ENCODE measurements at places on chromosomes 7 and 10.

DNA sequence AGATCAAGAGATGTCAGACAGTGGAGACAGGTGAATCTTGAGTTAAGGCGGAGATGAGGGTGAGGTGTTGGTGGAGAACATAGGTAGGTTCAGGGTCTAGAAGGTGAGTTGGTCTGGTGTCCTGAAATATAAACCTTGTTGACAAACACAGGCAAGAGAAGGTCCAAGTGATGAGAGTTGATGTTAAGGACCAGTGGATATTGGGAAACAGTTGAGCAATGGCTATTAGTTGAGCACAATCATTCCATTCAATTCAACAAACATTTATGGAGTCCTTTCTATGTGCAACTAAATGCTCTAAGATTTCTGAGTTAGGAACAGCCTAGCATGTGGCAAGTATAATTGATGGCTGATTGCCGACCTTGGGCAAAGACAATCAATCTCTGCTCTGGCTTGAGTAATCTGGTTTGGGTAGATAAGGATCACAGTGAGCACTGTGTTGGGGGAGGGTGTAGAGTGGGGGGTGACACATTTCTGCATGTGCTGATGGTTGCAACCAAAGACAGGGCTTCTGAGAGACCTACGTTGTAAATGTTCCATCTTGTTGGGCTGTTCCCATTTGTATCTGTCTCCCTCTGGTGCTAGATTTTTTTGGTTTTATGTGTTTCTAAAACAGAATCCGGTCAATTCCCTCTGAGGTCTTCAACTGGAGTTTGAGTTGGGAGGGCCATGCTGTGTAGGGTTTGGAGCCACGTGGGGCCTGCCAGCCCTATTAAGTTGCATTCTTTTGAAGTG is 201.1 kb downstream of the BAMBI start:
- no peak for DNase-seq

DNA sequence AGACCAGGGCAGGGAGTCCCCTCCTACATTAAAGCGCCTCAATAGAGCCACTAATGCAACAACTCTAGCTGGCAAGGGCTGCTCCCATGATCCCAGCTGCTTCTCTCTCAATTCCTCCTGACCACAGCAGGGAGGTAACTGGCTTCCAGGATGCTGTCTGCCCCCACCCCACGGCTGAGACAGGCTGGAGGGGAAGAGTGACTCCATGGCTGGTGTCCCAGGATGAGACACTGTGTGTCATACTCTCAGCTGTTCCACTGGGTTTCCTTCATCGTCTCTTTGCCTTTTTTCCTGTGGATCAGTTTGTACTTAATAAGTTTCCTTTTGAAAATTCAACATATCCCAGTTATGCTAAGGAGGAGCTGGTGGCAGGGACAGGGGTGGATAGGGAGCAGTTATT is 27.7 kb upstream of the MYH16 start:
- DNase-seq, result no peak

- no peak for DNase-seq
Measured at GRCh38 chr7:65448816-65449504, 75.3 kb downstream of the ZNF92 start.

DNA sequence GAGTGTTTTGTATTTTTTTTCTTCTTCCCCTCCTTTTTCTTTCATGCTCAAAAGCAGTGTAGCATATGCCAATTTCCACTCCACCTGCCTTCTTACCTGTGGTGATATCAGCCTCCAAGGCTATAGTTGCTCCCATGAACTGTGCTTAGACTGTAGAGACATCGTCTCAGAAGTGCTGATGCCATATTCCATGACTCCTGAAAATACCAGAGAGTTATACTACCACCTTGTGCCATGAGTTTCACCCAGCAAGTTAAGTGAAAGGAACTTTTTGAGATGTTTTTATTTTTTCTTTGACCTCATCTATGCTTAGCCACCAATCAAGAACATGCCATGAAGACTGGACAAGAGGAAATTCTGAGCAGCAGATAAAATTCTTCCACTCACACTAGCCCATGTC is 142.8 kb upstream of the SEMA3E start:
- no peak for DNase-seq

DNA sequence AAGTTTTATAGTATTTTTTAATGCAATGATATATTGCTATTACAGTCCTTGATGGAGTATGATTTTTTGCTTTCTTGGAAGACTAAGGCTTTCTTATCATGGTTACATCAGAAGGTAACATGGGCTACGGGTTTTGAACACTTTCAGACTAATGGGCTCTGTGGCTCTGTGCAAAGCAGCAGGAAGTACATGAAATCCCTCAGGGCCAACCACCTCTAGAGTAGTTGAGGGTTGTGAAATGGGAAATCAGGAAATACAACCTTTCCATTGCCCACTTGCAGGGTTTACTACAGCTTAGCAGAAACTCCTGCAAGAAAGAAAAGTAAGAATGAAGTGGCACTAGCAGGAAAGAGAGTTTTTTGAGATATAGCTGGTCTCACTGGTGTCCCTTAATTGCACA is 853.5 kb downstream of the KCNMA1 start:
- DNase-seq, result no peak

DNA sequence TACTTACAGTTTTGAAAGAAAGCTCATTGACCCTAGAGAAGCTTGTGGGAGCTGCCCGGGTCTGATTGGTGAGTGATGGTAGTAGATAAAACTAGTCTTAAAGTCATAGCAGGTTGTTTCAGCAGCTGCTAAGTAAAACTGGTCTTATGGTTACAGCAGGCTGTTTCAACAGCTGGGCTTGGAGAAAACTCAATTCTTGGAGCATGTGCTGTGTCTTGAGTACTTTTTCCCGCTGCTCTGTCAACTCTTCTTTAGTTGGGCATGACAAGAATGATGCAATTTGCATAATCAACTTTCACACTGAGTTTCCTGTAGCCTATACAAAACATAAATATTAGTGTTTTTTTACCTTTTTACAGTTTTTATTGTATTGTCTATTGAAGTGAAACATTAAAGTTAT is 707.9 kb downstream of the AUTS2 start:
- DNase-seq, result no peak

- no peak for DNase-seq
Measured at GRCh38 chr10:74011017-74011416, 13.1 kb downstream of the VCL start.

- no peak for DNase-seq
Measured at GRCh38 chr7:135257790-135258189, 24.2 kb downstream of the STRA8 start.

DNA sequence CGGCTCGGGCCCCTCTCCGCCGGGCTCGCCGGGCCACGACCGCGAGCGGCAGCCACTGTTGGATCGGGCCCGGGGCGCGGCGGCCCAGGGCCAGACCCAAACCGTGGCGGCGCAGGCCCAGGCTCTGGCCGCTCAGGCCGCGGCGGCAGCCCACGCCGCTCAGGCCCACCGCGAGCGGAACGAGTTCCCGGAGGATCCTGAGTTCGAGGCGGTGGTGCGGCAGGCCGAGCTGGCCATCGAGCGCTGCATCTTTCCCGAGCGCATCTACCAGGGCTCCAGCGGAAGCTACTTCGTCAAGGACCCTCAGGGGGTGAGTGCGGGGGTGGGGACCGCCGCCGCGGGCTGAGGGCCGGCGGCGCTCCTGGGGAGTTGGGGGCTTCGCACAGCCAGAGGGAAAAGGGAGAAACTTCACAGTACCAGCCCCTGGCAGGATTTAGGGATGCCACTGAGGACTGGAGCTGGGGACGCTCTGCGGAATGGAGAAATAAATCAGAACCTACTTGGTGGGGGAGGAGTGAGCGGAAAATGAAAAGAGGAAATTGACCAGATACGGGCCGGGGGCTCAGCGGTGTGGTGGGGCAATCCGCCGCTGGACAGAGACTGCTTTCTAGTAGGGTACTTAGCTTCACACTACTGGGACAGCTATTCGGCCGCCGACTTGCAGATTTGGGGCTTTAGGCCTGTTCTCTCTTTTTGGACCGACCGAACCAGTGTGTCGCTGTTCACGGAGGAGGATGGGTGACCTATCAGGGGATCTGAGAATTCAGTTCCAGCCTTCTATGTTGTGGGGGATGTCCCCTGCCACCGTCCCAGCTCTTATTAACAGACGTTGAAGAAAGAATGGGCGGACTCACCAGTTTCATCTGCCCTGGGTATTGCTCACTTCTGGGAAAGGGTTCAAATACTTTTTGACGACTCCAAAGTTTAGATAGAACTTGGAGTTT is 669 bp downstream of the PI4K2A start:
- no peak for DNase-seq

DNA sequence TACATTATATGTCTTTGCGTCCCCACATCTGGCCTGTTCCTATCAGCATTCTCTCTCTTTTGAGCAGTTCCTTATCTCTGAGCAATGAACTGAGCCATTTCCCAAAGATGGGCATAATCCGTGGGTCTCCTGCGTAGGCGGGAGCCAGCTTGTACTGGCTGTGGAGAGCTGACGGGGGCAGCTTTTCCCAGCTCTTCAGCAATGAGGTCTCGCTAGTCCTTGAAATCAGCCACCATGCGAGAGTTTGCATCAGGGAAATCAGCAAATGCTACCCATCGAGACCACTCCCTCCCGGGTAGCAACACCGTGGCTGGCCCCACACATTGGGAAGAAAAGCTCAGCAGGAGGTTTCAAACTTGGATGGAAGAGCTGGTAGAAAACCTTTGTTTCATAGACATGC is 51.9 kb upstream of the FAM180A start:
- DNase-seq, result no peak

- no peak for DNase-seq
Measured at GRCh38 chr7:74002474-74003017, 25.4 kb upstream of the ELN start.

DNA sequence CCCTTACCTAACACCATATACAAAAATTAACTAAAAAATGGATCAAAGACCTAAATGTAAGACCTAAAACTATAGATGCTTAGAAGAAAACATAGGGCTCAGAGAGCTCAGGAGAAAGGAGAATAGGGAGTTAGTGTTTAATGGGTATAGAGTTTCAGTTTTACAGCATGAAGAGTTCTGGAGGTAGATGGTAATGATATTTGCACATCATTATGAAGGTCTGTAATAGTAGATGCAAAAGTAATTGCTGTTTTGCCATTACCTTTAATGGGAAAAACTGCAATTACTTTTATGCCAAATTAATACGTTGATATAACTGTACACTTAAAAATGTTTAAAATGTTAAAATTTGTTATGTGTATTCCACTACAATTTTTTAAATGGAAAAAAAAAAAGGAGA is 39.2 kb upstream of the NANOS1 start:
- DNase-seq, result no peak

DNA sequence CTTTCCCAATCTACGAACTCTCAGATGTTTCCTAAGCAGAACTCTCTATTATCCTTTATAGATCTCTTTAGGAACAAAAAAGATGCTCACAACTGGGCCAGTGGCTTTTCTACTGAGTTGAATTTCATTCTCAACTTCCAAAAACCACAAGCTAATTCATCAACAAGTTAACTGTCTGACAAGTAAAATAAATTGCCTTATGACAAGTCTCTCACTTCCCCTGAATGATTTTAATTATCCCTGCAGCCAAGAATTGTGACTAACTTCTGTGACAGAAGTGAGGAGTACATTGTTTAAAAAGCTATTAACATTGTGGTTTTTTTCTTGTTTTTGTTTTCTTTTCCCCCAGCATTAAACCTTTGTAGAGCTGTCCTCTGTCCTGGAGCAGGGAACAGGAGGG is 343.1 kb downstream of the HPSE2 start:
- DNase-seq, result no peak

GRCh38 chr10:91726355-91726754 is 71.9 kb upstream of the TNKS2 start:
- no peak for DNase-seq

DNA sequence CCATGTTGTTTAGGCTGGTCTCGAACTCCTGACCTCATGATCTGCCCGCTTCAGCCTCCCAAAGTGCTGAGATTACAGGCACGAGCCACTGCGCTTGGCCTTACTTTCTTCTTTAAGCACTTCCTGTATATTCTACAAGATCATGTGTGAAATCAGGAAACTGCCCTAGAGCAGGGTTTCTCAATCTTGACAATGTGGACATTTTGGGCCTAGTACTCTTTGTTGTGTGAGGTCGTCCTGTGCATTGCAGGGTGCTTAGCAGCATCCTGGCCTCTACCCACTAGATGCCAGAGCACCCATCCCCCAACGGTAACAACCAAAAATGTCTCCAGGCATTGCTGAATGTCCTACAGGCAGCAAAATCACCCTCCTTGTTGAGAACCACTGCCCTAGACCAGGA is 24.7 kb downstream of the RRP12 start:
- no peak for DNase-seq

- no peak for DNase-seq
Measured at GRCh38 chr7:73895626-73896025, 34.7 kb downstream of the TMEM270 start.

DNA sequence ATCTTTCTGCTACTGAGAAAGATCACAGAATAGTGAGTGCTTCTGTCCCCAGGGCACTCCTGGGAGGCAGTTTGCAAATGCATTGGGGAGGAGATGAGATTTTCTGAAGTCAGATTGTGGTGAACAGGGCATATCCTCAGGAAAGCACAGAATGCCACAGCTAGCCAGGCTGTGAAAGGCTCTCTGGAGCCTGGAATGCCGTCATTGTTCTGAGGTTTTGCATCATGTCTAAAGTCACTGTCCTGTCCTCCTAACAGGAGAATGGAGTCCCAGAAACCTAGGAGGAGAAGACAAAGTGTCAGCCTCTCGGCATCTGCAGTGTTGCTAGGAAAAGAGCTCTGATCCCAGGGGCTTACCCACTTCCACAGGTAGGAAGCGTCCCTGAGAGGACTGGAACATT is 69.2 kb upstream of the IGFBP3 start:
- no peak for DNase-seq

- DNase-seq, result no peak
Measured at GRCh38 chr7:22443370-22444180, 56.4 kb downstream of the STEAP1B start.

- DNase-seq, result no peak
Measured at GRCh38 chr7:48515171-48515570, 343.9 kb downstream of the ABCA13 start.

DNA sequence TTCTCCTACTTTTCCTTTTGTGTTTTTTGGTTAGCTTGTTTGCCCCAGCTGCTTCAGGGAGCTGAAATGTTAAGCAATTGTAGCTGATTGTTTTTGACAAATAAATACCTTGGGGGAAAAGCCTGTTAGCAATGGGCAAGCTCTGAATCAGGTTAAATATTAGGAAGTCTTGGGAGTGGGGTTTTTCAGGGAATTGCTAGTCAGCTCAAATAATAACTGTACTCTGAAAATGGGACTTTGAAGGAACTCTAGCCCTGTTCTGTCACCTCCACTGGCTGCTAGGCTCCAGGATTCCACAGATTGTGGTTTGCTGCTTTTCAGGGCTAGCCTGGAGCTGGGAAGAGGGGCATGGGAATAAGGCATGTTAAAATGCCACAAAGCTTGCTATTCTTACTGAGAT is 39.5 kb downstream of the ADK start:
- no peak for DNase-seq

- DNase-seq, result no peak
Measured at GRCh38 chr7:20786779-20787659, at the start of gene SP8. TSS of gene SP8 (minus strand) at chr7:20786886. CDS start at chr7:20786798, 88 bp downstream.
